ENCODE measurements at places on chromosomes 16 and 17.

- DNase-seq: no peak
Measured at GRCh38 chr16:66968847-66969246, 7.8 kb downstream of the CES3 start.

GRCh38 chr17:77753691-77754245 is 204.7 kb upstream of the TNRC6C start:
- no peak for DNase-seq

DNA sequence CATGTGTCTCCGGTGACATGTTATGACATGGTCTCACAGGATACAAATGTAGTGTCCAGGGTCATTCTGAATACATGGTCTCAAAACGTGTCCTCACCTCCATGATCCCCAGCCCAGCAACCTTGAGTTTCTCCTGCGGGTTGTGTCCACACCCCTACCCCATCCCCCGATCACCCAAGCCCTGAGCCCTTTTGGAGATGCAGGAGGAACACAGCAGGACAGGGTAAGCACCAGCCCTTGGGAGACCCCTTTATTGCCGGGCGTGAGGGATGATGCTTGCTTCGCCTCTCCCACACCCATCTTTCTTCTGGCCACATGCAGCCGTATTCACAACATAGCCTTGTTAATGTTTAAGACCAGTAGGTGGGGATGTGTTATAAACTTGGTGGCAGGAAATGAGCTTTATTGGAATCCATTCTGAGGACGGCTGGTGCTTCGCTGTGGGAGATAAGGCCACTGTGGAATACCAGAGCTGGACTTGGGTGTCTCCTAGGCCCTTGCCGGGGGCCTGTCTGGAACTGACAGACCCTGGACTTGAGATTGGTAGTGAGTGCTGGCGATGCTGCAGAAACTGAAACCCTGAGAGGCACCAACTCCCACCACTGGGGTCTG is 5.5 kb downstream of the TMEM132E start:
- peak; percentile 24 for DNase-seq

- DNase-seq: no peak
Measured at GRCh38 chr17:12046786-12047185, 26.1 kb downstream of the MAP2K4 start.

- DNase-seq: no peak
Measured at GRCh38 chr17:206941-207560, 25.6 kb upstream of the DOC2B start.

DNA sequence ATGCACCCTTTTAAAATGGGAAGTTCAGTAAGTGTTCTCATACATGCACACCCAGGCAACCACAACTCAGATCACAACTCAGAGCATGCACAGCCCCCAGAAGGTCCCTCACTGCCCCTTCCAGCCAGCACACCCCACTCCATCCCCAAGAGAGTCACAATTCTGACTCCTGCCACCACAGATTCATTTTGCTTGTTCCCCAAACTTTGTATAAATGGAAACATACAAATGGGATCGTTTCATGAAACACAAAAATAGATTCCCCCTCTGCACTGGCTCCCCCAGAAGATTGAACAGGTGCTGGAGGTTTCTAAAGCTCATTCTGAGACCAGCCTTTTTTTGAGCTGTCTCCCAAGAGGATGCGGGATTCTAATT is 3.3 kb upstream of the TNFRSF13B start:
- no peak for DNase-seq

- DNase-seq: no peak
Measured at GRCh38 chr17:60229188-60229802, 79.5 kb downstream of the CA4 start.

GRCh38 chr17:51419476-51419875 is 159.1 kb downstream of the UTP18 start:
- no peak for DNase-seq

DNA sequence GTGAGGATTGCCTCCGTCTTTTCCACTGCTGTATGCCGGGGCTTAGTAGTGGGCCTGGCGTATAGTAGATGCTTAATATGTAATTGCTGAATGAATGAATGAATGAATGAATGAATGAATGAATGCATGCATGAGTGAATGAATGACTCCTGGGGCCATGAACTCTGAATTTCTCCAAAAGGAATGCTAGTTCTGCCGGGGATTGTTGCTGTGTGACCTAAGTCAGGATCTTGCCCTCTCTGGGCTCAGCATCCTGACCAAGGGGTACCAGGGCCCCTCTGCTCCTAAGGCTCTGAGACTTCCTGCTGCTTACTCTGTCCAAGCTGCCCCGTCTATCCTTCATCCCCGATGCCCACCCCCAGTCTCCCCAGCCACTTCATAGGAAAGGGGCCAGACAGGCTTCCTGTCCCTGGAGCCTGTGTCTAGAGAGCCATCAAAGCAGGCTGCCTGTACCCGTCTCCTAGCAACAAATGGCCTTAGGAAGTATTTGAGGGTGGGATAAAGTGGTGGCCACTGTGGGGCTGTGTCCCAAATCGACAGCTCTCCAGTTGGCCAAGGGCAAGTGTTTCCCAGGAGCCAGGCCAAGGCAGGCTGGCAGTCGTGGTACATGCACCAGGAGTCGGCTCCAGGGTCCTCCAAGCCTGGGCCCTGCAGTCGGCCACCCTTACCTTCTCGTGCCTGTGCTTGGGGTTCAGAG is 11.6 kb upstream of the MPRIP start:
- DNase-seq: no peak
